BE2C (cell line): ENCODE measurements at places on chromosomes 1 and 21.

GRCh38 chr1:181112071-181112929 lies 23.8 kb downstream of the IER5 start:
- DNase-seq: no peak

DNA sequence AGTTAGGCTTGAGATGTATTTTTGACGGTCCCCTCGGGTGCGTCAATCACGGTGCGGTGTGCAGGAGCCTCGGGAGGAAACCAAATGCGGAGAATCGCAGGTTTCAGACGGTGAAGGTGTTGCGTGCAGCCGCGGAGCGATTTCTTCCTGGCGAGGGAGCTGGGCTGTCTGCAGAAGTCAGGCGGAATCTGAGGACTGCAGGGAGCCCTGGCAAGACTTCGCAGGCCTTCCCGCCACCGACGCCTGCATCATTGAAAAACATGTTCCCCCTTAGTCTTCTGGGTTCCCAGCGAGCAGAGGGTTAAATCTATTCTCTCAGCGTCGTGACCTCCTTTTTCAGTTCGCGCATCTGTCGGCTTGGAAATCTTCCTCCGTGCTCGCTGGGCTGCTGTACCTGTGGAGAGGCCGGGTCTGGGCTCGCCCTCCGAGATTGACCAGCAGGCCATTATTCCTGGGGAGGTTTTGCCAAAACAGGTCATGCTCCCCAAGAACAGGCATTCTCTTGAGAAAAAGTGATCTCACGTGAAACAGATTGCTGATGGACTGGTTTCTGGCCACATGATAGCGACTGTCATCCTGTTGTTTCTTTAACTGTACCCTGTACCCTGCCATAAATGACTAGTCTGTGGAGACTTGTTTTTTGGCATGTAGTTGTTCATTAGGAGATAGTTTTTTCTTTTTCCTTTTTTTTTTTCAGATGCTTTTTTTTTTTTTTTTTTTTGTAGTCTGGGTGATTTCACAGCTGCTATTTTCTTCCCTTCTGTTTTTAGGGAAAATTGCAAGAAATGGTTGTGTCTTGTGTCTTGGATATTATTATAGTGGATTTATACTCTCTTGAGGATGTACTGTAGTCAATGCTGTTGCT lies 894 bp downstream of the EPB41 start:
- DNase-seq: peak; percentile 27

DNA sequence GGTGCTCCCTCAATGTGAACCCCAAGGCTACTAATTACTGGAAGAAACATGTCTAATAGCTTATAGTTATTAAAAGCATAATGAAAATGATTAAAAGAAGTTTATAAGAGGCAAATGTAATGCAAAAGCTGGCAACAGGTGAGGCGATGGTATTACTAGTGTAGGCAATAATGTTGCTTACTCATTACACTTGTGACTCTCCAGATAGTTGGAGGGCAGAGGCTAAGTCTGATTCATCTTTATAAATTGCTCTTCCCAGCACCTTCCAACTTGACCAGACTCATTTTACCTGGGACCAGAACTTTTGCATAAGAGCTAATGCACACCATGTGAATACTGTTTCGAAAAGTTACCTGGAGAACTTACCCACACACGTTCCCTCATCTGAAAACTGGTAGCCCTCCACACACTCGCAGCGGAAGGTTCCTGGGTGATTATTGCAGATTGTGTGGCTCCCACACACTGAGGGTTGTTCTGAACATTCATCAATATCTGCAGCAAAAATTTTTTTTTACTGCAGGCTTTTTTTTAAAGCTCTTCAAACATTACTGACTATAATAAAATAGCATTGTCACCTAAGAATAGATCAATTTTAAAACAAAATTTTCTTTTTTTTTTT lies 48.0 kb downstream of the NID1 start:
- no peak for DNase-seq

- no peak for DNase-seq
Measured at GRCh38 chr1:211487082-211487481, 4.9 kb downstream of the RD3 start.

GRCh38 chr1:185038813-185039376 lies 6.5 kb upstream of the RNF2 start:
- DNase-seq: no peak

GRCh38 chr1:86993269-86993985 lies 79.0 kb downstream of the HS2ST1 start:
- DNase-seq: no peak
